ENCODE measurements at places on chromosomes 3 and 15. TPM values are rescaled to one million over a fixed set of nuclear protein-coding genes. Genes with fewer than 3 reads are reported as not detected.

STRIT1 gene
- not detected for total RNA-seq

ZNF662 gene
- total RNA-seq: 9.1 TPM

FBXL22 gene
- total RNA-seq: 10.9 TPM

P3H2 gene
- total RNA-seq: 13.3 TPM

ASB14 gene
- not detected for total RNA-seq
